ENCODE measurements at places on chromosomes 4 and X.

DNA sequence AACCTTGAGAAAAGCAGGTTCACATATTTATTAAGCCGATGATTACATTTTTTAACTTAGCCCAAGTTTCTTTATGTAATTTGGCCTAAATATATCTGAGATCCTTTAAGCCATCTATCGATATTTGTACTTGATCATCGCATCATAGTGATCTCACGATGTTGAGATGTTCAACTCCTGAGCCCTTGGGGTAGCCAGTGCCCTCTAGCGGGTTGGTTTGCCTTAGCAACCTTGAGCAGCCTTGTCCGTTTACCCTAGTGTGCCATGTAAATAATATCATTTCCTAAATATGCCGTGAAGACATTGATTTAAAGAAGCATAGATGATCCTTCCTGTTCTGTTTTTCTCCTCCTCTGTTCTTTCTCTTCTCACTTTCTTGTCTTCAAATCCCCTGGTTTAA lies 432.2 kb downstream of the RPA4 start:
- no peak for DNase-seq

GRCh38 chrX:17616936-17617335 lies 120.4 kb upstream of the SCML1 start:
- no peak for DNase-seq

DNA sequence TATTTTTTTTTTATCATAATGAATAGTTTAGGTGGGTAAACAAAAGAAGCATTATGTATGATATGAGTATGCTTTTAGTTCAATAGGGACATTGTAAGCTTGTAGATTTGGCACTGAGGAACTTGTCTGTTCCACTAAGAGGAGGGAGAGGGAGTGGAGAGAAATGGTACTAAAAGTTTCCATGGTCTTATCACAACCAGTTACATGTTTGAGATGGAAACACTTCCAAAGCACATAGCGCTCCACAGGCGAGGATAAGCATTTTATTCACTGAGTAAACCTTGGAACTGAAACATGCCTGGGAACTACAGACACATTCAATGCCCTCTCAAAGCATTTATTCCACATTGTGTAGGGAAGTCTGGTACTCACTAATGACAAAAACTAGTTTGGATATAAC lies 15.5 kb downstream of the MYOZ2 start:
- DNase-seq, result no peak

GRCh38 chr4:7358100-7358735 lies 76.5 kb downstream of the PSAPL1 start:
- no peak for DNase-seq

Measured in CD4-positive, alpha-beta T cell treated with Interleukin-6 at 100 ng/mL for 8 hours (primary cell).